Daoy (cell line): ENCODE measurements at places on chromosomes 13 and 19. TPM values are rescaled to one million over a fixed set of nuclear protein-coding genes. Genes with fewer than 3 reads are reported as not detected.

GRCh38 chr13:97307118-97307881 lies 85.2 kb downstream of the MBNL2 start:
- no peak for DNase-seq

GRCh38 chr19:7541828-7542443 lies 6.4 kb downstream of the PNPLA6 start:
- no peak for DNase-seq

GRCh38 chr19:33198169-33198568 lies 4.0 kb downstream of the LRP3 start:
- DNase-seq = no peak

The SLC27A1 gene
- total RNA-seq = 0.98 and 3.7 TPM in 2 replicates

The PNPLA6 gene
- 40.5 and 51.0 TPM in 2 replicates for total RNA-seq
